Left renal cortex interstitium (tissue), 4 donors: ENCODE measurements at places on chromosomes 5 and 9.
A peak's percentile ranks its signal among the peaks of the same experiment; 100 is the strongest.

GRCh38 chr5:53423724-53424123 is 56.7 kb upstream of the FST start:
- DNase-seq = no peak

DNA sequence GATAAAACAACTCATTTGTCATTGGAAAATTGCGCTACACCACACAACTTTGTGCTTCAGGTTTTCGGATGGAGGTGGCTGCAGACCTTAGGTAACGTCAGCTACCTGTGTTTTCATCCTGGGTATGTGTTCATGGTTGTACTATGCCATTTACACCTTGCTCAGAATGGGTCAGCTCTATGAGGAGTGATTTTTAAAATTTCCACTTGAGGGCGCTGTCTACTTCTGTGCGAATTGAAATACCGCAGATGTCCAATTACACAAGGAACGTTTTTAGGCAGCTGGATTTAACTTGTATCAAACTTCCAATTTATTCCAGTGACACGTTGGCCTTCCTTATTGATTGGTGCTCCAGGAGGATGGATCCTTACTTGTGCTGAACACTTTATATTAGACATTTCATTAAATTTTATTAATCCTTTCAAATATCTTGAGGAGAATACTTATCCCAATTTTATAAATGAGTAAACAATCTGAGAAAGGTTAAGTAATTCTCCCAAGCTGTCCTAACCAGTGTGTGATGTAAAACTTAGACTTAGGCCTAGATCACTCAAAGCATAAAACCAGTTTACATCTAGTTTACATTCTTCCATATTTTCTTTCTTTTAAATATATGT is 23.4 kb downstream of the DMRTA1 start:
- no peak for DNase-seq

GRCh38 chr5:38780945-38781344 is 64.9 kb upstream of the OSMR start:
- DNase-seq = peak; percentile 28

GRCh38 chr5:38751103-38751502 is 94.7 kb upstream of the OSMR start:
- no peak for DNase-seq

DNA sequence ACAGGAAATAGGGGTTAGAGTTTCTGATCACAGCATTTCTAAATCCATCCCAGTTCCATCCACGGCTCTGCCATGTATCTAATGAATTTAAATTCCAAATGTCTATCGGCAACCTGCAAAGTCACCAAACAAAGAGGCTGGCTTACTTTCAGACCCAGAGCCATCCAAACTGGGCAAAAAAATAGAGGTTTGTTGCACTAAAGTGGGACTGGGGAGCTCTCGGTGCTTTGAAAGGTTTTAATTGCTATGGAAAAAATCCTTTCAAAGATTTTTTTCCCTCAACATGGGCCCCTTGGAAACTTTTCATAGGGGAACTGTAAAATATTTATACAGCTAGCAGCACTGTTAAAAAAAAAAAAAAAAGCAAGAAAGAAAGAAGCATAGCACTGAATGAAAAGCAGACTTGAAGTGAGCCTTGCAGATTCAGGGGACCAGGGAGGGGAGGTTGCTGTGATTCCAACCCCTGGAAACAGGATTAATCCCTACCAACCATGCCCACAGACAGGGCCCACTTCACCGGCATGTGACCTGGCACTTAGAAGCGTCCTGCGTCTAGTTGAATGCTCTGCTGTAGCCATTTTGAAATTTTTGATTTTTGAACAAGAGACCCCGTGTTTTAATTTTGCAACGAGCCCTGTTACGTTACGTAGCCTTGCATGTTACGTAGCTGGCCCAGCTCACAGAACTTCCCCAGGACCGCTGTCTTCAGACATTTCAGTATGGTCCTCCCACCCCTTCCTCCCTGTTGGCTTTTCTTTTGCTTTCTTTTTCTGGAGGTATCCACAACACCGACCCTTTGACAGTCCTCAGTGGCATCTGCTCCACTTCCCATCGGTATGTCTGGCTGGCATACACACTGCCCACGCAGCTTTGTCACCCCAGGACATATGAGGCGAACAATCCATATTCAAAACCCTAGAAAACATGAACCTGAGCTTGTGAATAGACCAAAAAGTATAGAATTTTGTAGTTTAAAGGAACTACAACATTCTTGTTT is 105.3 kb upstream of the NFIB start:
- DNase-seq = no peak

GRCh38 chr9:78601957-78602565 is 305.1 kb downstream of the PSAT1 start:
- no peak for DNase-seq

GRCh38 chr5:65808251-65808741 is 86.3 kb downstream of the NLN start:
- no peak for DNase-seq

- DNase-seq = no peak
These were observed 19.7 kb downstream of the ACSL6 start for GRCh38 chr5:131991593-131992324.

GRCh38 chr5:14574096-14574495 is 7.5 kb upstream of the OTULINL start:
- DNase-seq = no peak

- DNase-seq = no peak
These were observed 506.5 kb downstream of the ISL1 start for GRCh38 chr5:51889703-51890102.

- no peak for DNase-seq
These were observed 175.3 kb upstream of the ZNF608 start for GRCh38 chr5:124921694-124922093.

DNA sequence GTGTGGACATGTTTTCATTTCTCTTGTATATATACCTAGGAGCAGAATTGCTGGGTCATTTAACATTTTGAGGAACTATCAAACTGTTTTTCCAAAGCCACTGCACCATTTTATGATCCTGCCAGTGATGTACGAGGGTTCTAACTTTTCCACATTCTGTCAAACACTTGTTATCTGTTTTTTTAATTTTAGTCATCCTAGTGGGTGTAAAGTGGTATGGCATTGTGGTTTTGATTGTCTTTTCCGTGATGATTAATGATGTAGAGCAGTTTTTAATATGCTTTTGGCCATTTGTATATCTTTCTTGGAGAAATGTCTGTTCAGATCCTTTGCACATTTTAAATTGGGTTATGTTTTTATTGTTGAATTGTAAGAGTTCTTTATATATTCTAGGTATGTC is 107.0 kb downstream of the MELK start:
- DNase-seq = no peak

- no peak for DNase-seq
These were observed 31.7 kb upstream of the MINAR2 start for GRCh38 chr5:129716235-129716634.

DNA sequence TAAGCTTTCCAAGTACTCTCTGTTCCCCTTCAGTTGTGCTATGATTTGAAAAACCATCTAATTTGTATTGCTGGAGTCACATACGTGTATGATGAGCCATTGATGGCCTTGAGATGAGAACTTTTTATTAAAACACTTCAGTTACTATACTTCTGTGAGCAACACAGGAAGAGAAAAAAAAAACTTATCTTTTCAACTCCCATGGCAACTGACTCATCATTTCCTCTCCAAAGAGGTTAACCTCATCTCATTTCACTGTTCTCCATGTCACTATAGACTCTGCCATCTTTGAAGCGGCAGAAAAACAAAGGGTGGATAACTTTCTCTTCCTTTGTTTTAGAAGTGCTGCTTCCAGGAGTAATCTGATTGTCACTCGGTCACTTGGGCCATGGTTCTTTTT is 104.3 kb upstream of the PCSK1 start:
- DNase-seq = no peak

- DNase-seq = no peak
These were observed 173.5 kb downstream of the SLC12A2 start for GRCh38 chr5:128257076-128257475.

DNA sequence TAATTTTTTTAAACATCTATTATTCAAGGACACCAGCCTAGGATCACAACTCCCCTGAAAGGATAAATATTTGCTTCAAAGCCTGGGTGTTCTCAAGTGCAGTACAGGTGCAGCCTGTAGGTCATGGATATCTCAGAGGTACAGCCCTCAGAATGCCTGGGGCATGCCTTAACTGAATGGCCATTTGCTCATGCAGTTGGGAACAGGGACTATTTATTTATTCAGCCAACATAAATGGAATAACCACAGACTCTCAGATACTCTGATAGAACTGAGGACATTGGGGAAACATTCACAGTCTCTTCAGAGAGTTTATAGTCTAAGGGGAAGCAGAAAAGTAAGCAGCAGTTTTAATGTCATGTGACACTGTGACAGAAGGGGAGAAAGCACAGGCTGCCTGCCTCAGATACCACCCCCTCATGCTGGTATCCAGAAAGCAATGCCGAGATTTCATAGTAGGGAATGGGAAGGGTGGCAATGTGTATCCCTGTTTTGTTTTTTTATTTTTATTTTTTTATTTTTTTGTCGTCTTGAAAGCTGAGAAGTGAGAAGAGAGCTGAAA is 112.6 kb downstream of the MACIR start:
- DNase-seq = no peak

GRCh38 chr5:169637549-169638121 is 560 bp downstream of the DOCK2 start:
- DNase-seq = no peak

DNA sequence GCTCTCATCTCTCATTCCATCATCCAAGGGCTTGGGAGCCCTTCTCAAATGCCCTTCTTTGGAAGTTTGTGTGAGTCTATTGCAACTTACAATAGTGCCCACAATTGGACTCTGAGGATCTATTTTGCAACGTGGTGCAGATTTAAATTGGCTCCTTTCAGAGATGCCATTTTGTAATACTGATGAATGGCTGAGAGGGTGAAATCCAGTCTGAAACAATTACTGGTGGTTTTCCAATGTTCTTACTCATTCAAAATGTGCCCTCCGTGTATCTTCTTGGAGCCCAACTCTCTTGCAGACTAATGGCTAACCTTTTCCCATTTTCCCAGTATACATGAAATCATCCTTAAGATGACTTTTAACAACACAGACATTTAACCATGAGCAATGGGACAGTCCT is 6.1 kb downstream of the ZNF462 start:
- DNase-seq = no peak

DNA sequence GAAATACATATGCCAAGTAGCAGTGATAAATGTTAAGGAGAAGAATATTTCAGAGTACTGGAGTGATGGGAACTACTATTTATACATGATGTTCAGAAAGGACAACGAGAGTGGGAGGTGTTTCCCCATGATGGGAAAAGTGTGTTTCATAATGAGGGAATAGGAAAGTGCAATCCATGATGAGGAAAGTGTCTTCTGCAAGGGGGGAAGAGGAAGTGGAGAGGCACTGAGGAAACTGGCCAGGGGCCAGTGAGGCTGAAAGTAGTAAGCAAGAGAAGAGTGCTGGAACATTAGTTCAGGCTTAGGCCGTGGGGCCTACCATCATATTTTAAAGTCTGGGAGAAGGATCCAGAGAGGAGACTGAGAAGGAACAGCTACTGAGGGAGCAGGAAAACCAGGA is 327.2 kb downstream of the SLF1 start:
- DNase-seq = no peak

DNA sequence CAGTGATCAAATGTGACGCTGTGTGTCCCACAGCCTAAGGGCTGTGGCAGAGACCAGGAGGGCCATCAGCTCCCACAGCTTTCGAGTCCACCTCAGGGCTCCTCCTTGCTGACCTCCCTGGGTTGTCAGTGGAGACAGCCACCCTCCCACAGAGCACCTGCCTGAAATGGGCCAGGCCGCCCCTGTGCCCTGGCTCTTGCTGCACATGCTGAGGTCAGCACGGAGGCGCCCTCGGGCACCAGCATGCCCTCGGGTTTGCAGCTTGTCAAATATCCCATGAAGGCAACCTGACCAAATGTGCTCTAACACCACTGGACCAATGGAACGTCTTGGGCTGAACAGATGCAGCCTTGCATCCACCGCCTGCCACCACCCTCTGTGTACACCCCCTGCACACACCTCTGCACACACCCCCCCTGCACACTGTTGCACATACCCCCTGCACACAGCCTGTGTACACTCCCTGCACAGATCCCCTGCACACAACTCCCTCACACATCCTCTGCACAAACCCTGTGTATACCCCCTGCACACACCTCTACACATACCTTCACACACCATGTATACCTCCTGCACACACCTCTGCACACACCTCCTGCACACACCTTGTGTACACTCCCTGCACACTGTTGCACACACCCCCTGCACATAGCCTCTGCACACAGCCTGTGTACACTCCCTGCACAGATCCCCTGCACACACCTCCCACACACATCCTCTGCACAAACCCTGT is 2.0 kb upstream of the CEP72 start:
- no peak for DNase-seq

DNA sequence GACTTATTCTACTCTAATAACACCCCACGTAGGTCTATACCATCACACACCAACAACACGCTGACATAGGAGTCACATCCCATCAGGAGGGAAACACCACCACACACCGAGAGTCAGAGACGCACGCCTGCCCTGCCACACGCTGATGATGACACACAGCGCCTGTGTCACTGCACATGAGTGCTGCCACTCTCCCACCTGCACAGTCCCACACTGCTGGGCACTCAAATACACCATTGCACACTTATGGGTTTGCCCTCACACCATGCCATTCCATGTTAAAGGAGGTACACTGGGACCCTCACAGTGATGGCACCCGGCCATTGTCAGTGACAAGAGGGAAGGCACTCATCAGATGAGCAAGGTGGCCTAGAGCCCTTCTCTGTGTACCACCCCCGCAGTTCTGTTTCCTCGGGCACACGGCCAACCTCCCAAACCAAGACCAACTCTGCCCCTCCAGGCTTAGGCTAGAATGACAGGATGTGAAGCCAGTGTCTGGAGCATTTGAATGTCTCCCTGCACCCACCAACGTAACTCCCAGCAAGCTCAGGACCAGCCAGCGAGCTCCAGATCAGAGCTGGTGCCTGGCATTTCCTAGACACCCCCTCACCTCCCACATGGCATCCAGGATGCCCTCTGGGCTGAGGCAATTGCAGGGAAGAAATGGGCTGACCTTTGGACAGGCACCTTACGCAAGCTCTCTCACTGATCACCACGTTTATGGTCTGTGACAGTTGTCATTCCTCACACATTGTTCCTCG is 3.6 kb upstream of the CPLX2 start:
- DNase-seq = no peak

GRCh38 chr5:126884269-126884819 is 107.4 kb downstream of the LMNB1 start:
- DNase-seq = no peak

- DNase-seq = no peak
These were observed 148.0 kb downstream of the MEF2C start for GRCh38 chr5:88734983-88735382.

DNA sequence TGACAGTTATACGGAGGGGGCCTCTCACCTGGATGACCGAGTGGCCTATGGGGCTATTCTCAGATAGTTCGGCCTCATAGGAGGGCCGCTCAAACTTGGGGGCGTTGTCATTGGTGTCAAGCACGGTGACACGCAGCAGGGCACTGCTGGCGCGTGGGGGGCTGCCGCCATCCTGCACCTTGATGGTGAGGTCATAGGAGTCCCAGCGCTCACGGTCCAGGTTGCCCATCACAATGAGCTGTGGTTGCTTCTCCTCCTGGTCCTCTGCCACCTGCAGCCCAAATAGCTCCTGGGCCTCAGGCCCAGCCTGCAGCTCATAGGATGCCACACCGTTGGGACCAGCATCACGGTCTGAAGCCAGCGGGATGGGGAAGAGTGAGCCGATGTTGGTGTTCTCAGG is 9.7 kb downstream of the PCDH1 start:
- DNase-seq = no peak
